ENCODE measurements at places on chromosomes 7 and 10. TPM values are rescaled to one million over a fixed set of nuclear protein-coding genes. Genes with fewer than 3 reads are reported as not detected.
A peak's percentile ranks its signal among the peaks of the same experiment; 100 is the strongest.

GRCh38 chr7:138105221-138105620 is 29.0 kb downstream of the AKR1D1 start:
- no peak for DNase-seq

GRCh38 chr10:100808876-100809275 is 63.5 kb downstream of the PAX2 start:
- DNase-seq: no peak

- DNase-seq: no peak
Measured at GRCh38 chr7:102024005-102024768, 206.8 kb downstream of the CUX1 start.

CPVL gene
- total RNA-seq: 17.1 TPM

DNA sequence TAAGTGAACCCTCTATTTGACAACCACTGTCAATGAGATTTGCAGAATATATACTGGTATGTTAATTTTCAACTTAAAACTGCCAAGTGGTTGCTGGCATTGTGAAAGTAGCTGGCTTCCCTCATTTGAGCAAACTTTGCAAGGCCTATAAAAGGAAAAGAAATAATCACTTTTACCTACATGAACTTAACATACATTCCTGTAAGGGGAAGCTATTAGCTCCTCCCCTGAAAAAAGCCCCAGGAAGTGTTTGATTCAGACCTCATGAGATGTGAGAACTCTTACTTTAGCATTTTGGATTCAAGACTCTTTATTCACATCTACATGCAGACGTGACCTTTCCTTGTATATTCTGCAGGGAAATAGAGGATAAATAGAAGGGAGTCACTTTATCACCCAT is 175.6 kb downstream of the OTUD1 start:
- no peak for DNase-seq

DNA sequence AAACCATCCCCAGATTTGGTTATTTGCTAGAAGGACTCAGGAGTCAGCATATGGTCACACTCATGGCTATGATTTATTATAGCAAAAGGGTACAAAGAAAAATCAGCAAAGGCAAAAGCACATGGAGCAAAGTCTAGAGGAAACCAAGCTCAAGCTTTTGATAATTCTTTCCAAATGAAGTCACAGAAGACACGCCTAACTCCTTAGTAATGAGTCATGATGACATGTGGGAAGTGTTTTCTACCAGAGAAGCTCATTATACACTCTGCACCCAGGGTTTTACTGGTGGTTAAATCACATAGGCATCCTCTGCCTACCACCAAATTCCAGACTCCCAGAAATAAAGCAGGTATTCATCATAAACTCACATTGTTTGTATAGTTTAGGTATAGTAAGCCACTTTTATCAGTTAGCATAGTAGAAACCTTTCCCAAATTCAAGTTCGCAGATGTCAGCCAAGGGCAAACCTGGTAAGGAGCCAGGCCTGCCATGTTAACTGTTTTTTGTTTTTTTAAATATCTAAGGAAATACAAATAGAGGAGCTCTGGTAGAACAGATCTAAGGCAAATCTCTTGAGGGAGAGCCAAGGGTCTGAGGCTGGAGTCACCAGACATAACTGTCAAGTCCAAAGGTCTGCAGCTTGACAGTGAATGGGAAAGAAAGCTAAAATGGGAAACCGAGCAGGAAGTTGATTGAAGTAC is 15.4 kb upstream of the HIBADH start:
- no peak for DNase-seq

DNA sequence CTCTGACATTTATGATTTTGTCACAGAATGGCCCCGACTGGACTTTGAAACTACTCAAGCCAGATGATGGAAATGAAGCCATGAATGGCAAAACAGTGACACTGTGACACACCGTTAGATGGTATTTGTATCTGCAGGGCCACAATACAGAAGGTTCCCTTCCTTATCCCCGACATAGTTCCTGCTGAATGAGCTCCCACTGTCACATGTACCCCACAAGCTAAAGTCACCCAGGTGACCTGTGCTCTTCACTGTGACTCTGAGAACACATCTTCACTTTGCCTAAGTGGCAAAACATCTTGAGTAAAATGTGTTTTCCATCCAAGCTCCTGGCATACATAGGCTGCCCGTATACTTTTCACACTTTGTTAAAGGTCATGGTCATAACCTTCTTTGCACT is 89.5 kb downstream of the LSM5 start:
- no peak for DNase-seq

PRDX3 gene
- total RNA-seq: 58.8 TPM

- no peak for DNase-seq
Measured at GRCh38 chr10:97090035-97090434, 95.7 kb downstream of the SLIT1 start.

PAPOLB gene
- not detected for total RNA-seq

DNA sequence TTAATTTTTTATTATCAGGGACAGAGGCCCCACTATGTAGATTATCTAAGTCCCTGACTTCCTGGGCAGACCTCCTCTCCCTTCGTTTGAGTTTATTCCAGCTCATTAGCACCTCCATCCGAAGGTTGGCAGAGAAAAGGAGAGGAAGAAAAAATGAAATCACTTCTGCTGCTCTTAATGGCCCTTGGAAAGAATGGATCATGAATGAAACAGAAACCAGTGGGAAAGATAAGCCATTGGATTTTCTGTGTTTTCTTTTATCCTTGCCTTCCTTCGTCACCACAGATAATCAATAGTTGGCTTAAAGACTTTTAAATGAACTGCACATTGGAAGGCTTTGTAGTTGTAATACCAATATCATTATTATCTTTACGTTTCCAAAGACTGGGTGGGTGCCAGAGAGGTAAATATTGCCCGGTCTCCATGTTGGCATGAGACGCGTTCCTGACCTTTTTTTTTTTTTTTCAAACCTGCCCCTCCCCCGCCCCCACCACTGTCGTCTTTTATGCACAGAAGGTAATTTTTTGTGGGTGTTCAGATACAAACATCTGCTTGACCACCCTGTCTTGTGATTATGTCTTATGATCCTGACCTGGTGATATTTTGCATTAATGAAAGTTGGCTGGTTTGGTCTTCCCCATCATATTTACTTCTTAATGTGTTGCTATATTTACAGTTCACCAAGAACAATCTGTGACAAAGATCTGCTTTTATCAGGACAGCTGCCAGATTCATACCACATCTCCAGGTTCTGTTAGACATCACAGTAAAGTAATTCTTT is 116.8 kb downstream of the ARID5B start:
- DNase-seq: no peak

GRCh38 chr10:6382081-6382480 is 179.3 kb downstream of the PFKFB3 start:
- no peak for DNase-seq

DNA sequence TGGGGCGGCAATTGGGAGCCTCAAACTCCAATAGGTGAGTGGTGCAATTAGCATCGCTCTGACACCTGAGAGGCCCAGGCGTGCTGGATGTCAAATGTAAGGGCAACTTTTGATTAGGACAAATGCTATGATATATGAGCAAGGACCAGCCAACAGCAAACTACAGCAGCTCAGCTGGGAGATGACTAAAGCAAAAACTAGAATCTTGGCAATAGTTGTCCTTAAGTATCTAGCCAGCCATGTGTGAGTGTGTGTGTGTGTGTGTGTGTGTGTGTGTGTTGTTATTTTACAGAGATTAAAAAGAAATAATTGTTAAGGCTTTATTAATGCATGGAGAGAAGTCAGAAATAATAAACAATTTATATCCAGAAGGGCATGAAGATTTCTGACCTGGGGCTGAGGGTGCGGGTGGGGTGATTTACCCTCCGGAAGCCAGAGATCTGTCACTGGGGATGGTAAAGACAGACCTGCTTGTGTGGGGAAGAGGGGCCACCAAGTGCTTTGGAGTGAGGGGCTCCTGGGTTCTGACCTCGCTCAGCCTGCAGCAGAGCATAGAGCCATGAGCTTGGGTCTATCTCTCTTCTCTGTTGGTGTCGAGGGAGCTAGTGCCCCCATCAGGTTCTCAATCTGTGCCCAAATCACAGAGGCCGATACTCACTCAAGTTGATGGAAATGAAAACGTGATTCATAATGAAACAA is 77.3 kb downstream of the EMX2 start:
- no peak for DNase-seq

DNA sequence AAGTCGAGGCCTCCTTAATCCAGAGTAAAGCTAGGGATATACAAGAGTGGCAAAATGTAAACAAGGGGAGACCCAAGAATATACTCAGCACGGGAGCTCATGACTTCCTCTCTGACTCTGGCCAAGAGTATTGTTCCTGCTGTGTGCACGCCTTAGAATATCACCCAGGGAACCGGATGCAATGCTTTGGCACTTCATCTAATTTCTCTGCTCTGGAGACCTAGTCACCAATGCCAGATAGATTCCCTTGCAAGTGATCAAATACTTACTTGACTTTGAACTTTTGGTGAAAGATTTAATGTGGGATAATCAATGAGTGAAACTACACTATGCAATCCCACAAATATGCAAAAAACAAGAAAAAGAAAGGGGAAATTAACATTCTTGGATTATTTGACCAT is 695.5 kb downstream of the INHBA start:
- DNase-seq: no peak

DNA sequence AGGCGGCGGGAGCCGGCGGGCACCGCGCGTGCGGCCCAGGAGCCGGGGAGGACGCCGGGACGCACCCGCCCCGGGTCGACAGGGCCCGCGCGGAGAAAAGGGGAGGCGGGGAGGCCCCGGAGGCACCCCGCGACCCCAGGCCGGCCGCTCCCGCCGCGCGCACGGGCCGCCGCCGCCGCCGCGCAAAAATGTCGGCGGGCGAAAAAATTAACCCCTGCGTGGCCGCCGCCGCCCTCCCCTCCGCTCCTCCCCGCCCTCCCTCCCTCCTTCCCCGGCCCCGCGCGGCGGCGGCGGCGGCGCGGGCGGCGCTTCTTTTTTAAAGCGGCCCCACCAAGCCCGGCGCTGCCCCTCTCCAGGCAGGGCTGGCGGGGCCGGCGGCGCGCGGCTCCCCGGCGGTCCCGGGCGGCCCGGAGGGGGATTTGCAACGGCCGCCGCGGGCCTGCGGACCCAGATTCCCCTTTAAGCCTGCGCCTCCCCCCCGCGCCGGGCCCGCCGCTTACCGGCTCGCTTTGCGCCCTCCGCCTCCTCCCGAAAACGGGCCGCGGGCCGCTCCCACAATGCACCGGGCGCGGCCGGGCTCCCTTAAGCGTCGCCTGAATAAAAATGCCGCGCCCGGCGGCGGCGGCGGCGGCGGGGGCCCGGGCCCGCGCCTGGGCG is 465 bp downstream of the SEPHS1 start:
- DNase-seq: peak; percentile 88

DNA sequence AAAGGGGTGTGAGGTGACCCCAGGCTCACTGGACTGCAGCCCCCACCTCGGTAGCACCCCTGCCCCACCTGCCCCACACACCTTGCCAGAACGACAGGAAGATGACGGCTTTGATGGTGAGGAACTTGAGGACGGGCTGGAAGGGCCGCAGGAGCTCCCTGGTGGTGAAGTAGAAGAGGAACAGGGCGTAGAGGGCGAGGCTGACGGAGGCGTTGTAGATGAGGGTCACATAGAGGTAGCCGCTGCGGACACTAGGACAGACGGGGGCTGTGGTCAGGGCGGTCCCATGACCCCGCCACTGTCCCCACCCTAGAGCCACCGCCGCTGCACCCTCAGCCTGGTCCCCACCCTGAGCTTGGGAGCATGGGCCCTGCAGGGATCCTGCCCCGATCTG is 7.6 kb downstream of the TMEM184A start:
- DNase-seq: no peak

GRM8 gene
- not detected for total RNA-seq

- DNase-seq: no peak
Measured at GRCh38 chr7:153808117-153808516, 244.1 kb upstream of the DPP6 start.

- no peak for DNase-seq
Measured at GRCh38 chr10:92800134-92800733, 48.1 kb upstream of the EXOC6 start.

- DNase-seq: no peak
Measured at GRCh38 chr7:104497379-104497967, 169.1 kb downstream of the LHFPL3 start.

- no peak for DNase-seq
Measured at GRCh38 chr7:130207642-130208041, at the start of gene SSMEM1. SSMEM1 (plus strand) TSS chr7:130207860; CDS start chr7:130207911, 51 bp downstream.

WIPF3 gene
- 0.30 TPM for total RNA-seq

- DNase-seq: no peak
Measured at GRCh38 chr7:133571076-133571475, 318.2 kb downstream of the EXOC4 start.

OPN4 gene
- not detected for total RNA-seq
